Omental fat pad (tissue), 4 donors: ENCODE measurements at places on chromosomes 5 and 9. TPM values are rescaled to one million over a fixed set of nuclear protein-coding genes. Genes with fewer than 3 reads are reported as not detected.

The FGF10 gene
- 22.5 TPM for total RNA-seq

GRCh38 chr5:9834871-9835770 is 205.0 kb upstream of the TAS2R1 start:
- DNase-seq: no peak

DNA sequence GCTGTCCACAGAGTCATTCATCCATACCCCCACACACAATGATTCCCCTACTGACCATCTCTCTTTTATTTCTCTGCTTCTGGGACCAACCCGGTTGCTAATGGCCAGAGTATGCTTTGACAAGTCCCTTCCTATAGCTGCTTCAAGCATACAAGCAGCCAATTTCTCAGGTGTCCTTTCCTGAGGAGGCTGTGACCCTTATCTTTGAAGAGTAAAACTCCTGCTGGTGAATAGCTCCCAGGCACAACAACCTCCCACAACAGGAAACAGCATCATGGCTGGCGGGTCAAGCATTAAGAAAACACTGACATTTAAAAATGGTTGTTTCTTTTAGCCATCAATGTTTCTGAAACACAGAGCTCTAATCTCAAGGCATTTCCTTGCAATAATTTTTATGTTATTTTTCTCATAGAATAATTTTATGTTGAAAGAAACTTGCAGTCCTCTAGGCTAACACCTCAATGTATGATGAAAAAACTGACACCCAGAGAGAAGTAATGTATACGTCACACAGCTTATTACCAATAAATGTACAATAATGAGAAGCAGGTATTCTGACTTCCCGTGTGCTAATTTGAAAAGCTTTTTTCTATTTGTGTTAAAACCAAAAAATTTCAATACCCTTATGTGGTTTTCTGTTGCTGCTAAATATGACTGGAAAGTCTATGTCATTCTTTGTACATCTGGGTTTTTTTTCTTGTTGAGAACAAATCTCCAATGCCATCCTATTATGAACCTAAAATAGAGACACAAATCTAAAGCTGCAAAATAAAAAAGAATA is 7.5 kb upstream of the PAM start:
- no peak for DNase-seq

DNA sequence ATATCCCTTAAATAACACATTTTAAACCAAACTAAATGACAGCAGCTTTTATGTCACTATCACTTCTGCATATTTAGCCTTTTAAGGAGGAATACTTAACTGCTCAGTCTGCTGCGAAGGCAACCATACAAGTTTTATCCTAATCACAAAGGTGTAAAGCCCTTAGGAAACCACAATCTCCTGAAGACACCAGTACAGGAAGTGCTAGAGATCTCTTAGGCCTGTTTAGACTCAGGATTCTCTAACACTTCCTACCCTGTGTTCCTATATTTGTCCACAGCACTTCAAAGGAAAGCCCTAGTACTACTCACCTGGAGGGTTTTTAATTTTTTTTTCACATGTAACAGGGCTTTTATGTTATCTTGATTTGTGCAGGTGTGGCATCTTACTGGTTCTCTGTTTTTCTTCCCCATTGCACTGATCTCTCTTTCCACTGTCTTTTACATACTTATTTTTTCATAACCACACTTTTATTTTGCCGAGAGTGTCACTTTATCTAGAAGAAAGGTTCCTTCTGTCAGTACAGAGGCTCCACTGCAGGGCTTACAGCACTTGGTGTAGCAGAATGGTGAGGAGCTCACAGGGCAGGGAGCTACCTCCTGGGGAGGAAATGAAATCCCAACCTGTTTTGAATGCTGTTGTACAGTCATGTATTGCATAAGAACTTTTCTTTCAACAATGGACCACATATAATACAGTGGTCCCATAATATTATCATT is 1060.6 kb upstream of the ACO1 start:
- DNase-seq: no peak
